Suppressor macrophage (primary cell): ENCODE measurements at places on chromosomes 6 and 20.

DNA sequence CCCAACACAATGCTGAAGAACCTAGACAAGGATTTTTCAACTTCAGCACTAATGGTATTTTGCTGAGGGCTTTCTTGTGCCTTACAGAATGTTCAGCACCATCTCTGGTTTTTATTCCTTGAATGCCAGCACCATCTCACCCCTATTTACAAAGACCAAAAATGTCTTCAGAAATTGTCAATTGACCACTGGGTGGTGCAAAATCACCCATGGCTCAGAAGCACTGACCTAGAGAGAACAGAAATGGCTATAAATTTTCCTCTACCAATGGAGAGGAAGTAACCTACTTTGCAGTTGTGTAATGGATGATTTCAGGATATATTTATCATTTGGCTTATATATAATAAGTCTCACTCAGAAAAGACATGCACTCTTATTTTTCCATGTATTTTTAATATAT, 431.0 kb upstream of the IRAK1BP1 start:
- no peak for DNase-seq

GRCh38 chr6:51743999-51744398, 343.4 kb downstream of the PKHD1 start:
- no peak for DNase-seq

DNA sequence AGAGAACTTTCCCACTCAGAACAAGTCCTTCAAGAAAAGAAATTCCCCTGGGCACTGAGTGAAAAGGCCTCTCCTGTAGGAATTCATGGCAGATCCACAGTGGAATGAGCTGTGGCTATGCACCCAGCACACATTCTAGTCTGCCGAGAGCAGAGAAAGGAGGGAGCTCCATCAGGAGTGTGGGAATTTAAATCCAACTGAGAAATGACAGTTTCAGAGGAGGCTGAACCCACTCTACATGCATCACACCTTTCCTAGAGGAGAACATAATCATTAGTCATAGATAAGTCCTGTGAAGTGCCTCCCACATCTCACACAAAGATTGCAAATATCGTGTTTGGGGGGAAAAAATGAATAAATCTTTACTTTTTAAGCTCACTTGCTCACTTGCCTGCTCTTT, 530.2 kb upstream of the HTR1E start:
- no peak for DNase-seq

- DNase-seq = no peak
Observed at GRCh38 chr20:2467412-2467811, 3.2 kb downstream of the SNRPB start.

DNA sequence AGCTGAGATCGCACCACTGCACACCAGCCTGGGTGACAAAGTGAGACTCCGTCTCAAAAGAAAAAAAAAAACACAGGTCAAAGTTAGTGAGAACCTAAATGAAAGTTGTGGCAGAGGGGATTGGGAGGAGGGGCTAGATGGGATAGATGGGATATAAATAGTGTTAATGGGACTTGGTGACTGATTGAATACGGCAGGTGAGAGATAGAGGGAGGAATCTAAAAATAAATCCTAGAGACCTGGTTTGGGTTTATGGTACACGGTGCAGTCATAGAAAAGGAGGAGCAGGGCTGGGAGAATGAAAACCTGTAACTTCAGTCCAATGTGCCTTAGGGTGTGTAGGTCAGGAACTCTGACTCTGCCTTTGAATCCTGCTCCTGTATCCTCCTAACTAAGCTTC, 25.0 kb upstream of the DEK start:
- no peak for DNase-seq

DNA sequence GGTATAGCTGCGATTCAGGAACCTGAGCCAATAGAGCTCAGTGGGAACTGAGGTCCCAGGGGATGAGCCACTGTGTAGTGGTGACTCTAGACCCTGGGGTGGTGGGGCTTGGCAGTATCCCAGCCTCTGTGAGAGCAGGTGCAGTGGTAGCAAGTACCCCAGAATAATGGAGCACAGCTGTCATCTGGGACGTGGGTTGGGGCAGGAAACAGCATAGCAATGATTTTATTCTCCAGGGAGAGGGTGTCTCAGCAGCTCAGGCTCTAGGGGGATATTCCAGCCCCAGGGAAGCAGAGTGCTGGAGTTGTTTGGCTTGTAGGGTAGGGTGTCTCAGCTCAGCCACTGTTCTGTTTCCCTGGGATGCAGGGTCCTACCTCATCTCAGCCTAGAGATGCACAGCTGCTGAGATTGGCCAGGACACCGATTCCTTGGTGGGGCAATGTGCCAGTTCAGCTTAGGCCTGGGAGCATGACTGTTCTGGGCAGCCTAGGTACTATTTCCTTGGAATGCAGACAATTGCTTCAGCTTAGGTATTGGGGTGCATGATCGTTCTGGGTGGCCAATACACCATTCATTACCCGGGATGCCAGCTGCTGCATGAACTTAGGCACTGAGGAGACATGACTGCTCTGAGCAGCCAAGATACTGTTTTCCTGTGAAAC, 34.0 kb upstream of the NUP153 start:
- DNase-seq = no peak

GRCh38 chr20:18172379-18172778, 34.7 kb downstream of the KAT14 start:
- no peak for DNase-seq

DNA sequence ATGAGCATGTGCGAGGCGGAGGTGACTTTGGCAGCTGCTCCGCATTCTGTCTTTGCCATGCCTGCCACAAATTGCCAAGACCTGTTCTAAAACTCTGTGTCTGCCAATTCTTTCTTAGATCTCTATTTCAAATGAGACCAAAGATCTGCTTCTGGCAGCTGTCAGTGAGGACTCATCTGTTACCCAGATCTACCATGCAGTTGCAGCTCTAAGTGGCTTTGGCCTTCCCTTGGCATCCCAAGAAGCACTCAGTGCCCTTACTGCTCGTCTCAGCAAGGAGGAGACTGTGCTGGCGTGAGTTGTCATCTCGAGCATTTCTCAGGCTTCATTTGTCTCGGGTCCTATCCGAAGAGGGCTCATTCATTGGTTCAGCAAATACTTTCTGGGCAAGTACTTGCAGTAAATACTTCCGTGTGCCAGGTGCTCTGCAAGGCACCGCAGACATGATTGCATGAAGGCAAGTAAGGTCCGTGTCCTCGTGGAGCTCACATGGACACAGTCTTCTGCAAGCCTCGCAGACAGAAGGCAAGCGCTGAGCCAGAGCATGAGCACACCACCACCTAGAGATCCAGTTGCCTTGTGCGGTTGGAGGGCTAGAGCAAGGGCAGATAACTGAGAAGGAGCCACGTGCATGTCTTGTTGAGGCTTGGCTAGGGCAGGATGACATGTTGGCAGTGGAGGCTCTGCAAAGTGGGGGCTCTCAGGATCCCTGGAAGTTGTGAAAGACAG, 19.7 kb upstream of the MROH8 start:
- no peak for DNase-seq
